Activated T-helper 1 cell treated with anti-CD3 and anti-CD28 coated beads, Interleukin-12 subunit alpha, Interleukin-12 subunit beta, Interleukin-2, Interleukin-4 antibody, amounts not matched to agents 30 ng/mL and 10 ng/mL and 1 ng/mL, durations not matched to agents 14 hours and 24 hours and 36 hours (primary cell): ENCODE measurements at places on chromosomes 2 and 18. TPM values are rescaled to one million over a fixed set of nuclear protein-coding genes. Genes with fewer than 3 reads are reported as not detected.

- no peaks in the 10 kb centered on the region for H3K4me1 ChIP-seq
- no peaks in the 10 kb centered on the region for H3K27me3 ChIP-seq
- H3K36me3 ChIP-seq, result no peaks in the 10 kb centered on the region
- H3K4me3 ChIP-seq, result no peak overlapping the region
These were observed 62.4 kb upstream of the ACVR1 start for GRCh38 chr2:157938556-157938955.

DNA sequence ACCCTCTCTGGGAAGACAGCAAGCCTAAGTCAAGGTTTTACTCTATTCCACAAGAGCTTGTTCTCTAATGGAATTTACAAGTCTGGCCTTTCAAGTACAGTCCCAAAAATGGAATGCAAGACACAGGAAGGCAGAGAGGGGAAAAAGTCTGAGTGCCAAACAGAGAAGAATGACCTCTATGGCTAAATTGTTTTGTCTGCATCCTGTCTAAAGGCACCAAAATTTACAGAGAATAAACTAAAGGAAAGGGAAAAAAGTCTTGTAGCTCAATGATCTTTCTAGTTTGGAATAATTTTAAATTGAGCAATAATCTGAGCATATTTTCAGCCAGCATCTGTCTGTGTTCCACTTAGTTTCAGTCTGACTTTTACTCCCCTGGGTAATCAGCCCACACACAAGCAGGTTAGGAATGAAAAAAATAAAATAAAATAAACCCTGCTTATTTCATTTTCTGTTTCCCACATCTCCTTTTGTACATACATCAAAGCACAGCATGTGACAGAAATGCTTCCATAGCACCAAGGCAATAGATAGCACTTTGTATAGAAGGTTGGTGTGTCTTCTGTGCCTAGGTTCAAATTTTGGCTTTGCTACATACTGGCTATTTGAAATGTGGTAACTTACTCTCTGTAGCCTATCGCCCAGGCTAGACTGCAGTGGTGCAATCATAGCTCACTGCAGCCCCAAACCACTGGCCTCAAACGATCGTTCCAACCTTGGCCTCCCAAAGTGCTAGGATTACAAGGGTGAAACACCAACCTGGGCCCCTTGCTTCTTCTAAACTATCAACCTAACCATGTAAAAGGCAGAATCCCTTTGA, 105.1 kb downstream of the SLC8A1 start:
- no peaks in the 10 kb centered on the region for H3K36me3 ChIP-seq
- H3K27ac ChIP-seq, result no peak overlapping the region
- H3K27me3 ChIP-seq, result no peaks in the 10 kb centered on the region
- DNase-seq, result no peak
- no peak overlapping the region for H3K4me3 ChIP-seq

DNA sequence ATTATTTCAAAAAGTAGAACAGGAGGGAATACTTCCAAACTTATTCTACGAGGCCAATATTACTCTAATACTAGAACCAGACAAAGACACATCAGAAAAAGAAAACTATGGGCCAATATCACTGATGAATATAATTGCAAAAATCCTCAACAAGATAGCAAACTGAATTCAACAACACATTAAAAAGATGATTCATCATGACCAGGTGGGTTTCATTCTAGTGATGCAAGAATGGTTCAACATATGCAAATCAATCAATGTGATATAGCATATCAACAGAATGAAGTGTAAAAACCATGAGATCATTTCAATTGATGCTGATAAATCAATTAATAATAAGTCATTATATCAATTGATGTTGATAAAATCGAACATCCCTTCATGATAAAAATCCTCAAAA, 22.4 kb upstream of the EML6 start:
- H3K27me3 ChIP-seq, result peaks cover 42% of the 10 kb centered on the region
- no peak for DNase-seq
- H3K27ac ChIP-seq, result no peak overlapping the region
- no peaks in the 10 kb centered on the region for H3K4me1 ChIP-seq

DNA sequence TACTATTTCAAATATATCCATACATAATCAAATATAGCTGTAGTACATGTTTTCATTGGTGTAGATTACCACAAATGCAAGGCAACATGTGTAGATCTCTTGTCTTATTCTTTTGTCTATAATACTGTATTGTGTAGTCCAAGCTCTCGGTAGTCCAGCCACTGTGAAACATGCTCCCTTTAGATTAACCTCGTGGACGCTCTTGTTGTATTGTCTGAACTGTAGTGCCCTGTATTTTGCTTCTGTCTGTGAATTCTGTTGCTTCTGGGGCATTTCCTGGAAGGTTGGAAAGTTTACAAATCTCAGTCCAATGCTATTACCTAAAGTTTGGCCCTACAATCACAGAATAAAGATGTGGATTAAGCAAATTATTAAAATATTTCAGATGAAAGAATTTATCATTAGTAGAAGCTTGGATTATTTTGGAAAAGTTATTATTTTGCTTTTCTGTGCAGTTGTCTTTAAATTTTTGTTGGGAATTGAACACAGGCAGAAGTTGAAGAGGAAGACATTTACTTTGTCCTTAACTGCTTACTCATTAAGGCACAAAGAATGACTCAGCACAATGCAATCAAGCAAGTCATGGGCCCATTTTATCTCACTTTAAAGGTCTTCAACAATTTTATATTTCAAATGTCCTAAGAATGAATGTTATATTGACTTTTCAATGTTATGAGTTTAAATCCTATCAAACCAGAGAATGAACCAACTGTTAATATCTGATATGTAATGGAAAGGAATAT, 103.4 kb upstream of the CAVIN2 start:
- H3K27ac ChIP-seq, result no peak overlapping the region
- DNase-seq, result no peak
- no peak overlapping the region for H3K4me3 ChIP-seq
- no peaks in the 10 kb centered on the region for H3K4me1 ChIP-seq

DNA sequence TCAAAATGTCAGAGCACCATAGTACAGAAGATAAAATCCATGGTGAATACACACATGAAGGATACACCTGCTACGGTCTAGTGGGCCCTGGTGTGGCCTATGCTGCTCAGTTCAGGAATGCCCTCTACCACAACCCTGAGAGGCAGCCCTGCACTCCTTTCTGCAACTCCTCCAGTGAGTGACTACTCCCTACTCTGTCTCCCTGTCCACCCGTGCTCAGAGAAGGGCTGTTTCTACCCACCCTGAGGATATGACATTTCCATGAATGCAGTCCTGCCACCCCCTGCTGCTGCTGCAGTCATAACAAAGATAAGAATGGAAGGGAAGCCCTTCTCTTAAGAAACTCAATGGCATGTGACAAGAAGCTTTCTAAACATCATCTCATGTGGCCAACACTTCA, 137.0 kb downstream of the EN1 start:
- DNase-seq, result no peak
- no peaks in the 10 kb centered on the region for H3K4me1 ChIP-seq
- H3K4me3 ChIP-seq, result no peak overlapping the region
- no peaks in the 10 kb centered on the region for H3K36me3 ChIP-seq

DNA sequence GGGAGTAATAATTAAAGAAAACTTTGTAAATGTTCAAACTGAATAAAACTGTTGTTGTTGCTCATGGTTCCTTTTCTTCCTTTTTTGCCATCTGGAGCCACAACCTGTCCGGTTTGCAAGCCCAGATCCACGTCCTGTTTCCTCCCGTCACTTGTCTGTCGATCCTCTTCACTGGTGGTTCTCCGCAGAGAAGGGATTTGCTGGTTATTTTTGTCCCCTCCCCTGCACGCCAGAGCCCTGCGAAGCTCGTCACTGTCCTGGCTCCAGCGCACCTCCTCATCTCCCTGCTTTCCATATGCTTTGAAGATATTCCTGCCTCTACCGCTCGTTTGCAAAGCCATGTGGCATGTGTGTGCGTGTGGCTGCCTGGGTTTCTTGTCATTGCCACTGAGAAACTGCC, 461.4 kb downstream of the RNF144A start:
- H3K4me3 ChIP-seq, result no peak overlapping the region
- peaks cover 13% of the 10 kb centered on the region for H3K27me3 ChIP-seq
- no peaks in the 10 kb centered on the region for H3K4me1 ChIP-seq
- no peak for DNase-seq

DNA sequence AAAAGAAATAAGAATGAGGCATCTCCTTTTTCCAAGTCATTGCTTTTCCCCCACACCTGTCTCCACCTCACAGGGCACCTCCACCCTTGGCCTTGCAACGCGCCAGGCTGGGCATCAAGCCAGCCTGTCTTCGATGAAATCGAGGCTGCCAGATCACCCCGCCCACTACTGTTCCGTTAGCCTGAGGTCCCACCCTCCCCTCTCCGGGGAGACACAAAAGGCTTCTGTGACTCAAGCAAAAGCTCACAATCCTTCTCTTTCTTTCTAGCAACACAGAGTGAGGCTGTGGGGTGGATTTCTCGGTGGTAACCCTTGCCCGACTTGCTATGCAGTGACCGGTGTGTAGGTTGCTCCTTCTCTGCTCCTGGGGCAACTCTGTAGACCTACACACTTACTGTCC, 9.9 kb downstream of the TNP1 start:
- DNase-seq, result peak; percentile 6
- H3K36me3 ChIP-seq, result peaks cover 5% of the 10 kb centered on the region
- peaks cover 21% of the 10 kb centered on the region for H3K4me1 ChIP-seq
- H3K27ac ChIP-seq, result peak overlapping the region; percentile 68
- peaks cover 8% of the 10 kb centered on the region for H3K27me3 ChIP-seq

DNA sequence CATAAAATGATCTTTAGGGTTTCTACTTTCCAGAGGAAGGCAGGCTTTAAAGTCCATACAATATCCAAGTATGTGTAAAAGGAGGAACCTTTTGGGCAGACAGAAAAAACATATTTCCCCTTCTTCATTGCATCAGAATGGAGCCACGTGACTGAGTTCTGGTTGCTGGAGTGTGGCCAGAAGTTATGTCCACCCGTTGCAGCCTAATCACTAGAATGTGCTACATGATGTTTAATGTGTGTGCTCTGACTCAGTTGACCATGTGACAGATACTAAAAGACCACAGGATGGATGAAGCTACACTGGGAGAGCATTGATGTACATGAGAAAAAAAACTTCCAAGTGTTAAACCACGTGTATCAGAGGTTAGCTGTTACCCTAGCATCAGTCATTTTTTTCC, 460.9 kb downstream of the RIT2 start:
- no peak overlapping the region for H3K27ac ChIP-seq
- H3K36me3 ChIP-seq, result no peaks in the 10 kb centered on the region
- DNase-seq, result no peak
- no peak overlapping the region for H3K4me3 ChIP-seq

DNA sequence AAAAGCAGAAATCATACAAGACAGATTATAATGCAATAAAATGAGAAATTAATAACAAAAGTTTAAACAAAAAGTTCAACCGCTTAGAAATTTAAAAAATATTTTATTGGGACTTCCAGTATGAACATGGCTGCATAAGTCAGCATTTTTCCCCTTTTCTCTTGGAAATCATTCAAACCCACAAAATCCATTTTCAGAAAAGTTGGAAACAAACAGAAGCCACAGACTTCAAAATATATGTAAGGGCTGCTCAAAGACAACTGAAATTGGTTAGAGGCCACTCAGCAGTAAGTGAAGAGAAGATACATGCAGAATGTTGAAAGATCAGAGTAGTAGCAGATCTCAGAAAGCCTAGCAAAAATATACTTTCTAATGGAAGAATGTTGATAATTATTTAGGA, 194.0 kb downstream of the DYSF start:
- no peak overlapping the region for H3K4me3 ChIP-seq
- no peaks in the 10 kb centered on the region for H3K36me3 ChIP-seq
- H3K27me3 ChIP-seq, result peaks cover 9% of the 10 kb centered on the region

DNA sequence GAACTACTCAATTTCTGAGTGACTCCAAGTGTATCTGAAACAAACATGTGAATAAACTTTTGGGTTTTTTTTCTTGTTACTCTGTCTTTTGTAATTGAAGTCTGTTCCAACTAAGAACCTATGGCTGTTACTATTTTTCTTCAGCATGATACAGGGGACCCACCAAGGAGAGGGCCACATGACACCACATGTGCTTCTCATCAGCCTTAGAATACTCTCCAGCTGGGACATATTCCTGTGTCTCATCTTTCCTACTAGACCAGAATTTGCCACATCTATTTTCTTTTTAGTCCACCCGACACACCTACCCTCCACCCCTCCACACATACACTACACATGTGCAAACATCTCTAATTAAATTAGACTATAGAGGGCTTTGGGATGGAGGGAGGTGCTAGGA, 191.7 kb upstream of the NDUFV2 start:
- no peak for DNase-seq
- H3K27me3 ChIP-seq, result no peaks in the 10 kb centered on the region
- no peak overlapping the region for H3K27ac ChIP-seq

GRCh38 chr2:67717692-67718091, 320.6 kb downstream of the ETAA1 start:
- H3K36me3 ChIP-seq, result no peaks in the 10 kb centered on the region
- H3K27ac ChIP-seq, result no peak overlapping the region
- no peak for DNase-seq
- no peaks in the 10 kb centered on the region for H3K4me1 ChIP-seq
- no peaks in the 10 kb centered on the region for H3K27me3 ChIP-seq
- H3K4me3 ChIP-seq, result no peak overlapping the region

- no peaks in the 10 kb centered on the region for H3K36me3 ChIP-seq
- DNase-seq, result no peak
- no peaks in the 10 kb centered on the region for H3K4me1 ChIP-seq
- no peak overlapping the region for H3K27ac ChIP-seq
These were observed 308.9 kb downstream of the ZNF521 start for GRCh38 chr18:25043104-25043503.

- no peak for DNase-seq
- no peak overlapping the region for H3K27ac ChIP-seq
- H3K4me1 ChIP-seq, result no peaks in the 10 kb centered on the region
- no peak overlapping the region for H3K4me3 ChIP-seq
- no peaks in the 10 kb centered on the region for H3K36me3 ChIP-seq
These were observed 760.0 kb downstream of the EPHA4 start for GRCh38 chr2:220811952-220812570.

DNA sequence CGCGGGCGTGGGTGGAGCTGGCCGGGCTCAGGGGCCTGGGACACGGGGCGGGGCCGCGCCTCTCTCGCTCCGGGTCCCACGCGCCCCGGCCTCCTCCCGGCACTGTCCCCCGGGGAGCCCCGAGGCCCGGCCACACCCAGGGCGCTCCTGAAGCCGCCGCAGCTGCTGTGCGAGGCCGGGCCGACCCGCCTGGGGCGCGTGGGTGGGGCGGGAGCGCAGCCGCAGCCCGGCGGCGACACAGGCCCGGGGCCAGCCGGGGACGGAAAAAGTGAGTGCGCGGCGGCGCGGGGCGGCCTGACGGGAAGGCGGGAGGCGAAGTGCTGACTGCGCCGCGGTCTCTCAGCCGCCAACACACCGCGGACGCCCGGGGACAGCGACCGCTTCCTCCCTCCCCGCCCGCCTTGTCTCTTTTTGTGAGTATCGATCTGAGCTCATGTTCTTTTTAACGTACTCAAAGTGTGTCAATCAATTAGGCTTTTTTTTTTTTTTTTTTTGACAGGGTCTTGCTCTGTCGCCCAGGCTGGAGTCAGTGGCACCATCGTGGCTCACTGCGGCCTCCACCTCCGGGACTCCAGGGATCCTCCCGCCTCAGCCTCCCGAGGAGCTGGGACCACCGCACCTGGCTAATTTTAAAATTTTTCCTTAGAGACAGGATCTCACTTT, 14.5 kb downstream of the PDCD1 start:
- peaks cover 7% of the 10 kb centered on the region for H3K36me3 ChIP-seq
- peaks cover 8% of the 10 kb centered on the region for H3K27me3 ChIP-seq
- peaks cover 27% of the 10 kb centered on the region for H3K4me1 ChIP-seq
- H3K4me3 ChIP-seq, result peak overlapping the region; percentile 43
- H3K27ac ChIP-seq, result peak overlapping the region; percentile 95

- DNase-seq, result no peak
- H3K4me3 ChIP-seq, result no peak overlapping the region
- no peak overlapping the region for H3K27ac ChIP-seq
- peaks cover 16% of the 10 kb centered on the region for H3K4me1 ChIP-seq
These were observed 97.8 kb downstream of the RTN4 start for GRCh38 chr2:54952425-54952824.

The CEBPZOS gene
- total RNA-seq, result 39.5 and 45.3 TPM in 2 replicates

The CABYR gene
- 0.49 and 1.1 TPM in 2 replicates for total RNA-seq

The GTF2A1L gene
- 0.39 TPM in 1 of 2 replicates, not detected in the other for total RNA-seq

The ANKRD29 gene
- not detected in 2 replicates for total RNA-seq

The LRRC30 gene
- total RNA-seq, result not detected in 2 replicates

The FBXO36 gene
- total RNA-seq, result 0.31 and 0.42 TPM in 2 replicates
